ENCODE measurements at places on chromosomes 7 and 10.

DNA sequence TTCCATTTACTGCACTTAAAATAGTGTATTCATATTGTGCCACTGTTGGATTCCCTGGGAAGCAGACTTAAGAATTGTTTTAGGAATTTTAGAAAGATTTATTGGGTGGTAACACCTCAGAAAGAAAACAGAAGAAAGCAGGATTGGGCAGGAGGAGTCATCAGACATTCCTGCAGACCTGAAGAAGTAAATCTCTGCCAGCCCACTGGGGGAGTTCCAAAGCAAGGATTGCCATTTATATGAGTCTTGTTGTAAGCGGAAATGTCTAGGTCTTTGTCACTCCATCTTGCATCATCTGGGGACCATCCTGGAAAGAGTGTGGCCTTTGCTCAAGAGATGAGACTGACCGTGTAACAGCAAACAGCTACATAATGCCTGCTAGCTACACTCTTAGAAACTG, 947.6 kb upstream of the POT1 start:
- no peak for DNase-seq

DNA sequence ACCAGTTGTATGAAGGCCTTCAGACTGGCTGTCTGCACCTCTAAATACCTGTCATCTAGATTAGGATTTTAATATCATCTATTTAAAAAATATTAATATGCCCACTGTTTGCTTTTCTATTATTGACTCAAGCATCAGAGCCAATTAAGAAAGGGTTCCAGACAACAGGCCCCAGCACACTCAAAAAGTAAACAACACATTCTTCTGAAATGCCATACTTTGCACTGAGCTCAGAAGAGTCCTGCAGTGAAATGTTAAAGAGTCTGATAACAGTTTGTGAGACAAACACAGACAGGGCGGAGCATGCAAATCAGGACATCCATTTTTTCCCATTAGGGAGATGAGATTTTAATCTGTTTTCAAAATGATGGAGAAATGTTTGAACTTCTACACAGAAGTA, 45.9 kb upstream of the KLF6 start:
- DNase-seq: no peak

GRCh38 chr7:135966341-135967043, 10.7 kb downstream of the MTPN start:
- no peak for DNase-seq

- no peak for DNase-seq
Observed at GRCh38 chr7:155973451-155973997, 161.3 kb upstream of the SHH start.

DNA sequence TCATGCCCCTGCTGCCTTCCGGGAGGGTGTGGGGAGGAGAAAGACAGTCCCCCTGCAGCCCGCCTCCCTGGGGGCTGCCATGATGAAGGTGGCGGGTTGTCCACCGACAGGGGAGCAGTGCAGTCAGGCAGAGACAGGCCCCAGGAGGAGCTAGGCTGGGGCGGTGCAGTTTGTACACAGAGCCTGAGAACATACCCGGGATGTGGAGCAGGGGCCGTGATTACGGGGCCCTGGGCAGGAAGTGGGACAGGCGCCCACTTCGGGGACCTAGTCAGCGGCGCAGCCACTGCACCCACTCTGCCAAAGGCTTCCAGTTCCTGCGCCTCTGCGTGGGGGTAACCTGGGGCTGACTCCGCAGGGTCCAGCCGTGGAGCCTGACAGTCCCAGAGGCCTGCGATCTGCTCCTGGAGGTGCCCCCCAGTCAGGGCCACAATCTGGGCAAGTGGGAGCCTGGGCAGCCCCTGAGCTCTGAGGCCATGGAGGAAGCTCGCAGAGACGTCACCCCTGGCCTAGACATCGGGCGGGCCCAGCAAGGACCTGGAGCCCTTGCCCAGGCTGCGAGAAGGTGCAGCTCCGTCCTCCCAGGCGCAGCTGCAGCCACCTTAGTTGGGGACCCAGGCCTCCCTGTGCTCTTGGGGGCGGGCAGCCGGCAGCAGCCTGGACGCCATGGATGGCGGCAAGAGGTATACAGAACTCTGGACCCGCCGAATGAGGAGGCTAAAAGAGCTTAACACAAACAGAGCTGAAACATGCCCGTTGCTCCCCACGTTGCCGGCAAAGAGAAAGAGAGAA, 1356.8 kb downstream of the XPNPEP1 start:
- no peak for DNase-seq

GRCh38 chr7:152512706-152513105, 76.9 kb upstream of the KMT2C start:
- DNase-seq: peak; percentile 83

DNA sequence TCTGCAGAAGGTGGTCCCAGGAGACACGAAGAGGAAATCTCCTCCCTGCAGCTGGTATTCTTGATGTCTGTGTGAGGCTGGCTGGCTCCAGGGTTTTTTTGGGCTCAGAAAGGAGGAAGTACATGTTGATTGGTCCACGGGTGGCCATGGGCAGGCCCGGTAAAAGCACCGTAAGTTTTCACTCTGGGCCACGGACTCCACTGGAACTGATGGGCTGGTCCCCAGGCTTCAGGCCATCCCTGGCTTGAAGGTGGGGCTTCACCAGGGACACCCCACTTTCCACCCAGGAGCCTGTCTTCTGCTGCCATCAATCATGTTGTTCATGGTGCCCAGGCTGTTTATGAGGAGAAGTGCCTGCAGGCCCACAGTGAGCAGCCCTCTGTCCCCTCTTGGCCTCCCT, 736.8 kb downstream of the PCDH15 start:
- no peak for DNase-seq
